ENCODE measurements at places on chromosomes 1 and 21.

GRCh38 chr1:54305906-54306514 is 100.2 kb downstream of the SSBP3 start:
- DNase-seq = no peak

DNA sequence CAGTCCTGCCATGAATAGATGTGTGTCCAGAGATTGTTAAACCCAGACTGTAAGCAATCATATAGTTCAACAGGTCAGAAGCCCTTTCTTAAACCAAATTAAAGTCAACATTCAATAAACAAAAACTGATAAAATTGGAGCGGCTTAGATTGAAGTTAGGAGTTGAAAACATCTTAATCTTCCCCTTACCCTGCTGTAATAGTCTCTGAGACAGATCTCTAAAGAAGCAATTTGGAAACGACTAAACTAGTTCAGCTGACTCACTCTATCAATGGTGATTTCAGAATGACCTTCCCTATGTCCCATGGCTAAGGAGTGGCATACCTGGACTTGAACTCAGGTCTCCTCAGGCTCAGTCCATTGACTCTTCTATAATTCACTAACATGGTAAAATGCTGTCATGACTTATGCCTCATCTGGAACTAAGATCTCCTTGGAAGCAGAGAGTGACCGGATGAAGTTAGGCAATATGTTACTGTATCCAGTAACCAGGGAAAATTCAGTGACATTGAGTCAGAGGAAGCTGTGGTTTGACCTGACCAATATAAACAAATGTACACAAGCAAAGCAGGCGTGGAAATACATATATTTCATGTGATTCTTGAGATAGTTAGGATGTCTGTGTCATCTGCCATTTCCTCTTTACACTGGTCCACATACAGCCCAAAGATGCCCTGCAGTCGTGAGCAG is 30.1 kb downstream of the SGIP1 start:
- no peak for DNase-seq

- no peak for DNase-seq
These were observed 53.7 kb downstream of the CACHD1 start for GRCh38 chr1:64523413-64524337.

- no peak for DNase-seq
These were observed 14.7 kb downstream of the CR1L start for GRCh38 chr1:207659545-207660153.

GRCh38 chr1:216005916-216006315 is 417.3 kb downstream of the USH2A start:
- DNase-seq = no peak

- no peak for DNase-seq
These were observed 22.4 kb upstream of the AHCTF1 start for GRCh38 chr1:246954126-246954525.

GRCh38 chr1:203402629-203403337 is 51.9 kb upstream of the FMOD start:
- DNase-seq = no peak

GRCh38 chr1:205610036-205610435 is 21.8 kb downstream of the ELK4 start:
- DNase-seq = no peak

GRCh38 chr1:44646261-44647110 is 27.8 kb downstream of the TMEM53 start:
- no peak for DNase-seq

DNA sequence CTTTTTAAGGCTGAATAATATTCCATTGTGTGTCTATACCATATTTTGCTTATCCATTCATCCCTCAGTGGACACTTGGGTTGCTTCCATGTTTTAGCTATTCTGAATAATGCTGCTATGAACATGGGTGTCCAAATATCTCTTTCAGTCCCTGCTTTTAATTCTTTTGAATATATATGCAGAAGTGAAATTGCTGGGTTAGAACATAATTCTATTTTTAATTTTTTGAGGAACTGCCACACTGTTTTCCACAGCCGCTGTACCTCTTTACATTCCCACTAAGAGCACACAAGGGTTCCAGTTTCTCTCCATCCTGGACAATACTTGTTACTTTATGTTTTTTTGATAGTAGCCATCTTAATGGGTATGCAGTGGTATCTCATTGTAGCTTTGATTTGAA is 65.6 kb downstream of the RIMS3 start:
- DNase-seq = no peak

DNA sequence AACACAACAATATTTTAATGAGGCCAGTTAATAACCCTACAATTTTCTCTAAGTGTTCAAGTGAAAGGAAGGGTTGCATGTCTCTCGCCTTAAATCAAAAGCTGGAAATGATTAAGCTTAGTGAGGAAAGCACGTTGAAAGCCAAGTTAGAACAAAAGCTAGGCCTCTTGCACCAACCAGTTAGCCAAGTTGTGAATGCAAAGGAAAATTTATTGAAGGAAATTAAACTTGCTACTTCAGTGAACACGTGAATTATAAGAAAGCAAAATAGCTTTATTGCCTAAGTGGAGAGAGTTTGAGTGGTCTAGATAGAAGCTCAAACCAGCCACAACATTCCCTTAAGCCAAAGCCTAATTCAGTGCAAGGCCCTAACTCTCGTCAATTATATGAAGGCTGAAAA is 135.6 kb downstream of the DUSP10 start:
- DNase-seq = no peak
